Naive B cell (primary cell): ENCODE measurements at places on chromosomes 16 and 17. TPM values are rescaled to one million over a fixed set of nuclear protein-coding genes. Genes with fewer than 3 reads are reported as not detected.
A peak's percentile ranks its signal among the peaks of the same experiment; 100 is the strongest.

The COG4 gene
- polyA plus RNA-seq: 52.5 TPM

GRCh38 chr16:67846063-67846319 is 742 bp upstream of the NUTF2 start:
- DNase-seq: no peak

- DNase-seq: peak; percentile 67
These were observed 932 bp downstream of the ZNF267 start for GRCh38 chr16:31874366-31875111.

DNA sequence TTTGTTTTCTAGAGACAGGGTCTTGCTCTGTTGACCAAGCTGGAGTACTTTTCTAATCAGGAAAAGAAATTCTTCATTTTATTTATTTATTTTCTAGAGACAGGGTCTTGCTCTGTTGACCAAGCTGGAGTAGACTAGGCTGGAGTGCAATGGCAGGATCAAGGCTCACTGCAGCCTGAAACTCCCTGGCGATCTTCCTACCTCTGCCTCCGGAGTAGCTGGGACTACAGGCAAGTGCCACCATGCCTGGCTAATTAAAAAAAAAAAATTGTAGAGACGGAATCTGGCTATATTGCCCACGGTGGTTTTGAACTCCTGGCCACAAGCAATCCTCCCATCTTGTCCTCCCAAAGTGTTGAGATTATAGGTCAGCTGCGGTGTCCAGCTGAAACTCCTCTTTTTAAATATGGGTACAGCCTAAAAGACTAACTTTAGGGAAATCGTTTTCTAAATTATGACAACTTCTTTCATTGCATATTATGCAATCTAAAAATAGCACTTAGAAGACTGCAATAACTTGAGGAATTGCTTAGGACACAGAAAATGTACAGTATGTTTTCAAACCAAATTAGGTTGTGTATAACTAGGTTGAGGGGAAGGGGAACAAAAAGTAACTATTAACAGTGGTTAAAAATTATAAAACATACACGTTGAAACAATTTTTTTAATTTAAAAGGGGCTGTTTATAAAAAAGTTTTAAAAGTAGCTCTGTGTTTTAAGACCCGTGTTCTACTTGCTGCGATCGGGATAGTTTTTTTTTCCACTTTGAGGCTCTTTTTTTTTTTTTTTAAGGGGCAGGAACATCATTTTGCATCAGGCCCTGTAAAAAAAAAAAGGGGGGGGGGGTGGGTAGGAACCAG is 4.7 kb downstream of the PRAC1 start:
- DNase-seq: no peak

DNA sequence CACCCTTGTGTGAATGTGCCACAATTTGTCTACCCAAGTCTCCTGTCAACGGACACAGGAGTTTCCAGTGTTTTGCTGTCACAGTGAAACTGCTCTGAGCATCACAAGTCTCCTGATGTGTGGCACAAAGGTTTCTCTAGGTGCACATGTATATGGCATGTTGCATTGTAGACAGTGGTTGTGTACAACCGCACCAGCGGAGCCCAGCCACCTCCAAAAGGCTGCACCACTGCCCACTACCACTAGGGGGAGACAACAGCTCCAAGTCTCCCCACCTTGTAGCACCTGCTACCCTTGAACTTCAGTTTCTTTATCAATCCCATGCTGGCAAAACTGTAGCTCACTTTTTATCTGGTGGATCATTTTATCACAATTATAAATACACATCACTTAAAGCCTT is 95.5 kb upstream of the ZNF469 start:
- DNase-seq: no peak

DNA sequence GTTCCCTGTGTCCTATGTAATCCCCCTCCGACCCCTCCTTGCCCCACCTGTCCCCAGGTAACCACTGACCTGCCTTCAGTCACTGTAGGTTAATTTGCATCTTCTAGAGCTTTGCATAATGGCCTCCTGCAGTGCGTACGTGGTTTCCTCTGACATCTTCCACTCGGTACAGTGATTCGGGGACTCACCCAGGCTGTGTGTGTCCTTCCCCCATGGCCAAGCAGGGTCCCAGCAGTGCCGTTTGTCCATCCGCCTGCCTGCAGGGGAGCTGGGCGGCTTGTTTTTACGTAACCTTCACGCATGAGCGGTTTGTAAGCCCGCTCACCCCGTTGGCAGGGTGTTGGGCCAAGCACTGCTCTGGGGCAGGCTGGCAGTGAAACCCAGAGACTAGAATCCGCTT is 7.9 kb downstream of the MAPK8IP3 start:
- peak; percentile 82 for DNase-seq

GRCh38 chr17:66625311-66625767 is 209.6 kb upstream of the CACNG5 start:
- no peak for DNase-seq

- DNase-seq: no peak
These were observed 33.0 kb downstream of the COG7 start for GRCh38 chr16:23420011-23420410.

DNA sequence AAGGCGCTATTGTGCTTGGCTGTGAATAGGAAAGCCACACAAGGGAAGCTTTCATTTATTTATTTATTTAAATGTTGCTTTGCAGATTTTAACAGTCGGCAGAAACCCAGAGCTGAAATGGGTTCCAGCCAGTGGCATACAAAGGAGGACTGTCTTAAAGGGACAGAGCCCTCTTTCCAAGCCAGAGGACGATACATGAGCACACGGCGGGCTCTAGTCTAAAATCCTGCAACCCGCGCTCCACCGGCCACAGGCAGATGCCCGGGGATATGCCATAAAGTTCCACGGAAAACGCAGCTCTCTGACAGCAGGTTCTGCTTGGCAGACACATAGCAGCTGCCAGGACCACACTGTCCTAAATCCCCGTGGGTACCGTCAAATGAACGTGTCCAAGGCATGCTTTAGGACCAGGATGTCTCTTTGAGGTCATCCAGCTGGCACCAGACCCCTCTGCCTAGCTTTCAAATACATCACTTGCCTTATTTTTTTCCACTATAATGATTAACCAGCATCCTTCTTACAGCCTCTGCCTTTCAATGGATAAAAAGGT is 64.6 kb downstream of the CYTH1 start:
- no peak for DNase-seq

DNA sequence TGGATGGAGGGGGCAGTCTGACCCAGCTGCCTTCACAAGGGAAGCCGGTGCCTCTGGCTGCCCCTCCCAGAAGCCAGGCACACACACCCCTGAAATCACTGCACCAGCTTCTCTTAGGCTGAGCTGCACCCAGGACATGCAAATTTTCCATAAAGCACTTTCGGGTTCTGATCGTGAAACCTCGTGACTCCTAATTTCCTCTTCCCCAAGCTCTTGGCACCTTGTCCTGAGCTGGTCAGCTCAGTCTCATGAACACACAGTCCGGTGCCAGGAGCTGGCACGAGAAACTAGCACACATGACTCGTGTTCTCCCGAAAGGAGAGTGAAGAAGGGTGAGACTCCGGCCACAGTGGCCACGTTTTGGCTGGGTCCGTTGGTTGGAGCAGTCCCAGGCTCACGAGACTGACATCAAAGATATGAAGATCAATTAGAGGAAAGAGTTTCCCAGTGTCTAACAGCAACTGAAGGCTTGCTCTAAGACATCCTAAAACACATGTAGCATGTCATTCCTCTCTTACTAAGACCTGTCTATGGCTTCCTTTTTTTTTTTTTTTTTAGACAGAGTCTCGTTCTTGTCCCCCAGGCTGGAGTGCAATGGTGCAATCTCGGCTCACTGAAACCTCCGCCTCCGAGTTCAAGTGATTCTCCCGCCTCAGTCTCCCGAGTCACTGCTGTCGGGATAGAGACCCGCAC is 9.2 kb upstream of the ABR start:
- DNase-seq: no peak

DNA sequence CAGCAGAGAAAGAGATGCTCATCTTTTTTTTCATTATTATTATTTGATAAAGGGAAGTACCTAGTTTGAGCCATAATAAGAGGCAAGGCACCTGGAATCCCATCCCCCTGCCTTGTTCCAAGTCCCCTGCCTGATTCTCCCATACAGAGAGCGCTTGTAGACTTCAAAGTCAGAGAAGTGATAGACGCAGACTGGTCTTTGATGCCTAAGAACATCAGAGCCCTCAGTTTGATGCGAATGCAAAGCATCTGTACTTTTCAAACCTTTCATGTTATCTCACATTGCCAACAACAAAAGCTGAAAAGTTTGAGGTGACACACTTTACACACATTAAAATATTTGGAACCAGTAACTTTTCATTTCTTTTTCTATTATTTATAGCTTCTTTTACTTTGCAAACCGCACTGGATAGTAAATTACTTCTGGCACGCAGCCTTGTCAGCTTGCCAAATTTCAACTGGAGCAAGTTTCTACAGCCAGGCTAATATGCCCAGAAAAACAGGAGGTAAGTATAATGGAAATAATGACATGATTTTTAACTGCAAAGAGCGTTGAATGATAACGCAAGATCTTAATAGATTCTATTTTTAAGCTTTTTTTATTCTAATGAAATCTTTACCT is 5.9 kb upstream of the UTP6 start:
- DNase-seq: no peak
